LoVo (cell line): ENCODE measurements at places on chromosomes 5 and 9.
A peak's percentile ranks its signal among the peaks of the same experiment; 100 is the strongest.

DNA sequence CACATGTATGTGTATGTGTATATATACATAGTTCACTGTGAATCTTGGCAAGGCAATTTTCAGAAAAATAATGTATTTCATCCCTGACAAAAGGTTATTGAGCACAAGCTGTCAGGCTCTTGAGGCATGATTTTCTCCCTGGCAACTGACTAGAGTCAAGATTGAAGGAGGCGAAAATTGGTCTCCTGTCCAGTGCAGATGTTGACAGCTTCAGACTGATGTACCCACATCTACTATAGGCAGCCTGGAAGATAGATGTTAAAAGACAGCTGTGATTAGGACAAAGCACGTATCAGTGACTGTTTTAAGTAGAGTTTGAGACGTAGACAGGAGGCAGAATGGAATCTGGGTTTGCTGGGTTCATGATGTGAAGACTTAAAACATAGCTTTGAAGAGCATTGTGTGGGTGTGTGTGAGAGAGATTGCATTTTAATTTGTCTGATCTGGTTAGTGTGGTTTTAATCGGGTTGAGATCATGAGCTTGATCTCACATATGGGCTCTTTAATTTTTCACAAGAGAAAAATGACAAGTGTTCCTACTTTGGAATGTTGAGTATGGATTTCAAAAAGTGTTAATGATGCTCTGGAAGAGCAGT lies 39.1 kb downstream of the CTNNA1 start:
- no peak for DNase-seq

DNA sequence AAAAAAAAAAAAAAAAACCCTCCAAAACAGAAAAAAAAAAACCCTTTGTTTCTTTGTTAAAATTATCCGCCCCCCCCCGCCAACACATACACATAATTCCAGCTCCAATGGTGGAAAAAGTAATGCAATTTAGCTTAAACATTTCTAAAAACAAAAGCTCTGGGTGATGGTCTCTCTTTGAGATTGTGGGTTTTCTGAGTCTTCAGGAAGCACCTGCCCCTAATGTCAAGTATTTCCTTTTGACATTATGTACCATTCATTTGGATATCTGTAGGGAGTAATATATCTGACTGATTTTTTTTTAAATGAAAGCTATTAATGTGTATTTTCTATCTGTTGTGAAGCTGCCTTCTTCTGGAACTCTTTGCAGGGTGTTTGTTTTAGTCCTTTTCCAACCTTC lies 389.7 kb downstream of the TAF11L14 start:
- no peak for DNase-seq

DNA sequence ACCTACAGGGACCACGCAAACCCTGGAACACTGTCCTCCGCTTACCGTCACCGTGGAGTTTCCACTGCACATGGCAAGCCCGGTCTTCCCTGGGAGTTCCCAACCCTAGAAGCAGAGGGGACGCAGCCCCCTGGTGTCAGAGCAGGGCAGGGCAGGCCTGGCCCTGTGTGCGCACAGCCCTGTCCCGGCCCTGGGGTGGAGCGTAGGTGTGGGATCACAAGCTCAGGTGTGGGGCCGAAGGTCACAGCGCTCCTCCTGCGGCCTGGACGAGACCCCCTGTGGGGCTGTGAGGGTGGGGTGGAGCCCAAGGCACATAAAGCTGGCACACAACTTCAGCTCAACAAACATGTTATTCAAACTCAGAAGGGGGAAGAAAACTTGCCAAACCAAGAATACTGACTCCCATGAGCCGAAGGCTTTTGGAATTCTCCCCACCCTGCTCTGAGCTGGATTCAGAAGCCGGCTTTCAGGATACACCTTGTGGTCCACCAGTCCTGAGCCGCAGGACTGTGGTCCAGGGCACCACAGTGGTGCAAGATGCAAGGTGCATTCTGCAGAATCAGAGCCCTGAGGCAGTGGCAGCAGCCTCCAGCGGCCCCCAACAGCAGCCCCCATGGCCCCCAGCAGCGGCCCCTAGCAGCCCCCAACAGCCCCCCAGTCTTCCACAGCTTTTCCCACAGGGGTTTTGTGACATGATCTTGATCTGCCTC lies 11.8 kb upstream of the EXOC3 start:
- DNase-seq: peak; percentile 93

DNA sequence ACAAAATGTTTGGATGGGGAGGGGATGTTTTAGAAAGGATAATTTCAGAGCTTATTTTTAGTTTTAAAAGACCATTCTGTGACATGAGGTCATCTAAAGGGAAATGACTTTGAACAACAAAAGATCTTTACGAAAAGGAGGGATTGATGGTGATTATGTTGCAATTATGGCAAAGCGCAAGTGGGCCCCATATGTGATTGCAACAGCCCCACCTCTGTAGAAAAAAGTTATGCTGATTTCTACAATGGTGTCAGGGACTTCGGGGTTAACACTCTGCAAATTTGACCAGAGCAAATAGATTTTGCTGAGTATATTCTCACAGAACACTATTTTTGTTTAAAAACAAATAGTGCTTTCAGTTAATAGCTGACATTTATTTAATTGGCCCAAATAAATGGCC lies 312.8 kb downstream of the NSG2 start:
- no peak for DNase-seq

- DNase-seq: peak; percentile 37
Observed at GRCh38 chr5:68544648-68545552, 329.3 kb downstream of the PIK3R1 start.

- no peak for DNase-seq
Observed at GRCh38 chr9:131707050-131707449, 32.8 kb downstream of the RAPGEF1 start.

- no peak for DNase-seq
Observed at GRCh38 chr5:17183831-17184230, 33.6 kb upstream of the BASP1 start.

DNA sequence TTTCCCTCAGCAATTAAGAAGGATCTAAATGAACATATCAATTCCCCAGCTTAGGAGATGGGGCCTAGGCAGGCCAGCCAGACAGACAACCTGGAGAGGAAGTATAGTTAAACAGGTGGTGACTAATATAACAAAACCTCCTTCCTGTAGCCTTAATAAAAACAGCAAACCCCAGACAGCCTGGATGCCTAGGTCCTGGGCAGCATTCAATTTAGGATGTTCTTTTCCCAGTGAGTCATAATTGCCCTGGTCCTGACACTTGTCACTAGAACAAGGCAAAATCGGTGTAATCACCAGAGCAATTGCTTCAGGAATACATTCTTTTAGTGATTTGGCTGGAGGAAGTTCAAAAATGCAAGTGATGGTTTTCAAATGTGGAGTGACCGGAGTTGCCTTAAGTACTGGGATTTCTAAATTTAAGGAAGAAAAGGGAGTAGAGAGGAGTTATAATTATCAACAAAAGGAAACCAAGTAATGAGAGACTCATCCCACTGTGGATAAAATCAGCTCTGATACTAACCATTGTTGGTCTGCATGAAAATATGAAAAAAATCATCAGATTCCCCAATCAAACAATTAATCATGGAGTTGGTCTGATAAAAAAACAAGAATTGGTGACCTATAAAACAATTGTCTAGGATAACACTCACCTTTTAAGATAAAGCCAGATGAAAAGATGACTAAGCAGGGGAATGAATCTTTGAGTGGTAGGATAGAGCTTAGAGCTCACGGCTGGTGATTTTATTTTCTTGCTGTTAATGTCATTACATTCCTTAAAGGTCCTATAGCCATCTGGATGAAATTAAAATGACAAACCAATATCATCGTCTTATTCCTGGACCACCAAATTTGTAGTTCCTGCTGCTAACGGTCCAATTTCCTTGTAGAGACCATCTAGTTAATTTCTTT lies 39.0 kb upstream of the TARS1 start:
- no peak for DNase-seq

GRCh38 chr5:157747173-157747740 lies 3.7 kb downstream of the LSM11 start:
- DNase-seq: no peak

DNA sequence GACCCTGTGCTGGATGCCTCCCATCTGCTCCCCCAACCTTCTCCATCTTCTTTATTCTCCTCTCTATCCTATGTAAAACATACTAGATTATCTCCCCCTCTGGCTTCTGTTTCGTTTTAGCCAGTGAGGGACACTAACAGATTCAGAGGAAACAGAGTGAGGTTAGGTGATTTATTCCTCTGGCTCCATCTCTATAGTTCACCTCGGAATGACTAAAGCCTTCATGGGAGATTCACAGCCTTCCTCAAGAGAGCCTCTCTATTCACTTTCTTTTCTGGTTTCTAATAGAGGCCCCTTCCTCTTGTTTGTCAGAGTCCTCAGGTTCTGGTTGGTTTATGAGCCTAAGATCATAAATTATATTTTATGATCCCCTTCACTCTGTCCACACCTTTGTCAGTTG lies 633.1 kb upstream of the TYRP1 start:
- no peak for DNase-seq

GRCh38 chr9:123550797-123551196 lies 194.8 kb downstream of the CRB2 start:
- no peak for DNase-seq
